ENCODE measurements at places on chromosomes 12 and 14.
A peak's percentile ranks its signal among the peaks of the same experiment; 100 is the strongest.

- no peak overlapping the region for H3K27ac ChIP-seq
- no peaks in the 10 kb centered on the region for H3K36me3 ChIP-seq
- no peaks in the 10 kb centered on the region for H3K27me3 ChIP-seq
- H3K4me3 ChIP-seq, result no peak overlapping the region
- no peak for DNase-seq
- peaks cover 12% of the 10 kb centered on the region for H3K4me1 ChIP-seq
Measured at GRCh38 chr14:101954501-101954900, 9.9 kb upstream of the DYNC1H1 start.

- peak overlapping the region; percentile 92 for H3K27ac ChIP-seq
- DNase-seq, result no peak
- H3K4me1 ChIP-seq, result peaks cover 100% of the 10 kb centered on the region
- peak overlapping the region; percentile 82 for H3K4me3 ChIP-seq
- no peaks in the 10 kb centered on the region for H3K27me3 ChIP-seq
Measured at GRCh38 chr14:99267381-99267780, 4.6 kb downstream of the BCL11B start.

DNA sequence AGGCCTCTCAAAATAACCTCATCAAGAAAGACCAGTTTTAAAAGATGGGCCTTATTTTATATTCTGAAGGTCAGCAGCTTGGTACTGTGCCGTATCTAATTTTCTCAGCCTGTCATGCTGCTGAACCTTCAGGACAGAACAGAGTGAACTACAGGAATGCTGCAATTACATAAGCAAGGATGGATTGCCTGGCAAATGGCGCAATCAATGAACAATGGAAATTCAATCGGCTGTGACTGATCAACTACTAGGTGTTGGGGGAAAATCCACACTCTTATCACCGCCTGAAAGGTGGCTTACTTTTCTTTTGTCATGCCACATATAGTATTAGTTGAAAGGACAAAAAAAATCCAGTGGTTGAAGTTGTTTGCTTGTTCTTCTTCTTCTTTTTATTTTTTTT lies 8.5 kb downstream of the ACSS3 start:
- DNase-seq, result no peak
- H3K27me3 ChIP-seq, result no peaks in the 10 kb centered on the region
- H3K36me3 ChIP-seq, result no peaks in the 10 kb centered on the region

- DNase-seq, result no peak
- H3K36me3 ChIP-seq, result no peaks in the 10 kb centered on the region
- no peak overlapping the region for H3K4me3 ChIP-seq
- peak overlapping the region; percentile 89 for H3K27ac ChIP-seq
Measured at GRCh38 chr12:89225401-89225800, 126.9 kb downstream of the DUSP6 start.

DNA sequence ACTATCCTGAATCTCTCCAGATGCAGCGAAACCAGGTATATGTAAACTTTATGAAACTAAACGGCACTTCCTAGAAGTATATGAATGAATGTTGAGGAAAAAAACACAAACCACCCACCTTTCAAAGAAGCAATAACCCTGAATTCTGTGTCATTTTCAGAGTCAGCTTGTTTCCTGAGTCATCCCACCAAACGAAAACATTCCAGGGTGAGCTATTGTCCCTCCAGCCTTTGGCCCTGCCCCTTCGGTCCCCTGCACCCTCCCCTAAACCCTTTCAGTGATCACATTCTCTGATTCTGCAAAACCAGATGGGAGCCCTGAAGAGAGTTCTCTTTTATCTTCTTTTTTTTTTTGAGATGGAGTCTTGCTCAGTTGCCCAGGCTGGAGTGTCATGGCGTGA lies 202.6 kb upstream of the ALG10B start:
- no peak overlapping the region for H3K27ac ChIP-seq
- no peak overlapping the region for H3K4me3 ChIP-seq
- H3K36me3 ChIP-seq, result no peaks in the 10 kb centered on the region
- no peaks in the 10 kb centered on the region for H3K4me1 ChIP-seq
- H3K27me3 ChIP-seq, result no peaks in the 10 kb centered on the region

- H3K4me3 ChIP-seq, result no peak overlapping the region
- H3K36me3 ChIP-seq, result no peaks in the 10 kb centered on the region
- no peak overlapping the region for H3K27ac ChIP-seq
- H3K4me1 ChIP-seq, result peaks cover 78% of the 10 kb centered on the region
Measured at GRCh38 chr12:69509904-69510827, 40.0 kb downstream of the FRS2 start.

DNA sequence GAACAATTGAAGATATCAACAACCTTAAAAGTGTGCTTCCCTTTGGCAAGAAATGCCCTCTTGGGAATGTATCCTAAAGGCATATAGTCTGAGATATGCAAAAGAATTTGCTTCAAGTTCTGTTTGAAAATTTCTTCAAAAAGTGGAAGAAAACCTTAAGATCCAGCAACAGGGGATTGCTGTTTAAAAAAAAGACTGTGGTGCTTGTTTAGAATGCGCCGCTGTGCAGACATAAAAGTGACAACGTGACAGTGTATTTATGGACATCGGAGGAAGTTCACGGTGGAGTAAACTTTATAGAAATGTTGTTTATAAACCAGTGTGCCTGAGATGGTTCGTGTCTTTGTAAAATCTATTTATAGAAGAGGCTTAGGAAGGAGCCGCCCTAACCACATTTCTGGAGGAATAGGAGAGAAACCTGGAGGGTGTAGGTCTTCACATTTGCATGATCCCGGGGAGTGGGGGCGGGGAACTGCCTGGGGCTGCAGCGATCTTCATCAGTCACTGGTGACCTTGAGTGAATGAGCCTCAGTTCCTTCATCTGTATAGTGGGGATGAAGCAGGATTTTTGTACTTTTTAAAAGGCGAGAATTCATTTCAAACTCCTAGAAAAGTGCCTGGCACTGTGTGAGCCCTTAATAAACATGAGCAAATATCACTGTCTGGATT lies 27.5 kb downstream of the ADGRD1 start:
- H3K36me3 ChIP-seq, result no peaks in the 10 kb centered on the region
- no peaks in the 10 kb centered on the region for H3K27me3 ChIP-seq
- no peak overlapping the region for H3K4me3 ChIP-seq
- H3K4me1 ChIP-seq, result no peaks in the 10 kb centered on the region
- no peak overlapping the region for H3K27ac ChIP-seq

DNA sequence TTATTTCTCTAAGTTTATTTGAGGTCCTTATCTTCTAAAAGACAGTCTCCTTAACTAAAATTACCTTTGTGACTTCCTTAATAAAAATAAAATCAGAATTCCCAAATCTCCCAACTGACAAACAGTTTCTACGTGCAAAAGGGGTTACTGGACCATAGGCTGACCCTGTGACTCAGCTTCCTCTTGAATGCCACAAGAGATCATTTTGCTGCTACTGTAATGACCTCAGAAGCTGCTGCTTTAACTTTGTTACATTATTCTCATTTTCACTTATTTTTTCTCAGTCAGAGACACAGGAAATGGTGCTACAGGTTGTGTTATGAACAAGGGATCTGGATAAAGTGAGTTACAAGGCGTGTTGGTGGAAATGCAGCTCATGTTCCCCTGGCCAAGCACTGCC lies 132.2 kb upstream of the TMTC2 start:
- no peaks in the 10 kb centered on the region for H3K36me3 ChIP-seq
- no peaks in the 10 kb centered on the region for H3K4me1 ChIP-seq
- no peak overlapping the region for H3K27ac ChIP-seq
- H3K27me3 ChIP-seq, result no peaks in the 10 kb centered on the region
- DNase-seq, result no peak
- H3K4me3 ChIP-seq, result no peak overlapping the region

DNA sequence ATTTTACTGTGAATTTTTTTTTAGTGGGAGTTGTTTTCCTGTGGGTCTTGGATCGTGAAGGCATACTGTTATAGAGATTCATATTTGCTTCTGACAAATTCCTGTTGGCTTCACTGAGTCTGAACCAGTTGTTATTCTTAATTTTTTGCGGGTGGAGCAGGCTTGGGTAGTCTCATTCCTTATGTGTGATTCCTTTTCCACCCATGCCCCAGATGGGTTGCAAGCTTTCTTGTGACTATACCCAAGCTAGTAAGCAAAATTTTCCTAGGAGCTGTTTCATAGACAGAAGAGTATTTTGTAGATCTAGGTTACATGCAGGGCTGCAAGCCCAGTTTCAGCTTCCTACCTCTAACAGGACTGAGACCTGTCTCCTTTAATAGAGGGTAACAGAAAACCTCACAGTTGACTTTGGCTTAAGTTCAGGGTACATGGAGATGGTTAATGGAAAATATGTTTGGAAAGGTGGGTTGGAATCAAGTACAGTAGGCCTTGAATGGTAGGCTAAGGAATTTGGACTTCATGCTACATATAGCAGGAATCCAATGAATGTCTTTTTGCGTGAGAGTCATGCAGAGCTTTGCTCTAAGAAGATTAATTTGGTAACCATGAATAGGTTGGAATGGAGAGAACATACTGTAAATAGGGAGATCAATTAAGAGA lies 29.0 kb downstream of the TRMT5 start:
- no peaks in the 10 kb centered on the region for H3K36me3 ChIP-seq
- no peak overlapping the region for H3K4me3 ChIP-seq
- DNase-seq, result no peak

- no peak for DNase-seq
- H3K27ac ChIP-seq, result no peak overlapping the region
- peaks cover 28% of the 10 kb centered on the region for H3K4me1 ChIP-seq
- H3K4me3 ChIP-seq, result no peak overlapping the region
- H3K36me3 ChIP-seq, result no peaks in the 10 kb centered on the region
Measured at GRCh38 chr12:53978477-53979356, 4.0 kb upstream of the HOTAIR start.

GRCh38 chr12:131747276-131748177 lies 36.6 kb downstream of the SFSWAP start:
- no peaks in the 10 kb centered on the region for H3K4me1 ChIP-seq
- no peak for DNase-seq

DNA sequence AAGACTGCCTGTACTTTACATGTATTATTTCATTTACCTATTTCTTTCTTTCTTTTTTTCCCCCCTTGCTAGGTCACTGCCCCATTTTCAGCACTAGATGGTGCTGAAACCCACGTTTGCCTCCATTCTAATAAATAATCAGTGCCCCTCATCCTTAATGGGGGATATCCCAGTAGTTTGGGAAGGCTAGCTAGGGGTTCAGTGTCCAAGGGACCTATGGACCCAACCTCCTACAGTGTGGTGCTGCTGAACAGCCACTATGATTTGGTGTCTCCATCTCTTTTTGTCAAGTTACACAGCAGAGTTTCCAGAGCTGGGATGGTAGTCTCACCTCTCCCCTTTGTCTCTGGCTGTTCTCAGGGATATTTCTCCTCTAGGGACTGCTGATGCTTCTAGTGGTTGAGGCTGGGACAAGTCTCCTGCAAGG lies 6.5 kb upstream of the HCFC2 start:
- H3K4me3 ChIP-seq, result no peak overlapping the region
- no peak for DNase-seq
- no peaks in the 10 kb centered on the region for H3K27me3 ChIP-seq

DNA sequence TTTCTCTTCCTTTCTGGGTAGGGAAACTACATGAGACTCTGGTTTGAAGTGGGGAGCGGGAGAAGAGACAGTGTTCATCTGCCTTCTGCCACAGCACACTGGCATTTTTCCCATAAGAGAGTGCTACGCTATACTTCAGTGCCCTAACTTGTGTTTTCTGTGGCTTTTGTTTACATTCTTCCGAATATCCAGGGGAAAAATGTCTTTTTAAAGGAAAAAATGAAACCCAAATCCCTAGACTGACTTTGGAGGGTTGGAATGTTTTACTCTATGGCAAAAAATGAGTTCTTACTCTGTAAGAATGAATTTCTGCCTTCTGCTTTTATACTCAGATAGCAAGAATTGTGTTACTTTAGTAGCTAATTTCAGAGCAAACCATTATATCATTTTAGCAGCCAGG lies 88.1 kb upstream of the TMEM263 start:
- no peaks in the 10 kb centered on the region for H3K36me3 ChIP-seq
- H3K4me3 ChIP-seq, result no peak overlapping the region
- H3K27ac ChIP-seq, result no peak overlapping the region
- no peaks in the 10 kb centered on the region for H3K4me1 ChIP-seq

All from esophagus squamous epithelium (tissue), 5 donors.